ENCODE measurements at places on chromosomes 2 and 18.

GRCh38 chr2:229407170-229407569 lies 136.1 kb upstream of the PID1 start:
- no peak for DNase-seq

DNA sequence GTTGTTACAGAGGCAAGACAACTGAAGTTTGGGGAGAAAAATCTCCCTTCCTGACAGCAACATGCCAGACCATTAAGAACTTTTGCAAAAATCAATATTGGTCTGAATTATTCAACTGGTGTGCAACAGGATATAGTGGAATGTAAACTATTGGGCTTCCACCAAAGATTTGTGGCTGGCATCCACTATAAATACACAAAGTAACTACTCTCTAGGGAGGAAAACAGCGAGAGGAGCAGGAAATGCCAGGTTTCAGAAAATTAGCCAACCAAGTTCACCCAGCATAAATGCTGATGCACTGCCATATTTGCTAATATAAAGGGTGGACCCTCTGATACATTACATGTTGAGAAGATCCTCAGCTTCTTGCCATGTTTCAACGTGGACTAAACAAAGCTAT lies 267.6 kb upstream of the LYPD1 start:
- no peak for DNase-seq

DNA sequence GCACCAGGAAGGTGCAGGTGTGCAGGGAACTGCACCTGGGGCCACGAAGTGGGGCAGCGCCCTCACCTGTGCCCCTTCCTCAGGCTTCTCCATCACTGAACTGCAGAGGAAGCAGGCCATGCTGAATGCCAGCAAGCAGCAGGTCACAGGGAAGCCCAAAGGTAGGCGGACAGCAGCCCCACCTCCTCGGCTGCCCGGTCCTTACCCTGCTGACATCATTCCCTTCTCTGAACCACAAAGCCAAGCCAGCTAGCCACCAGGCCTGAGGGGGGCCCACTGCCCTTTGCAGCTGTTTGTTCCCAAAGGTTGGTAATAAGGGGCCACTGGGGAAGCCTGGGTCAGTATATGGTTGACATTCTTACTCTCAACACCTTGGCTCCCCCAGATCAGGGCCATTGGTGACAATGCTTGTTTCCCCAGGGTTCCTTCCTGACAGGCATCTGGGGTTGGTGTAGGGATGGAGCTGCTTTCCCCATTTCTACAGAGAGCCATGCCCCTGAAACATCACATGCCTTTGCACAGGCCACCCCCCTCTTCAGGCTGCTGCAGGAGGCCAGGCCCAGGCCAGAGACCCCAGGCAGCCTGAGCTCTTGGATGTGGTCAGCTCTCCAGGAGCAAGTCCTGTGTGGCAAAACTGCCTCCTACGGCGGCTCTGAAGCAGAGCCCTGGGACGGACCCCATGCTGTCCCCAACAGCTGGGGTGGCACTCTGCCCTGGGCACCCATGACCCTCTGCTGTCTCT lies 47.8 kb downstream of the FAM168B start:
- DNase-seq = no peak

DNA sequence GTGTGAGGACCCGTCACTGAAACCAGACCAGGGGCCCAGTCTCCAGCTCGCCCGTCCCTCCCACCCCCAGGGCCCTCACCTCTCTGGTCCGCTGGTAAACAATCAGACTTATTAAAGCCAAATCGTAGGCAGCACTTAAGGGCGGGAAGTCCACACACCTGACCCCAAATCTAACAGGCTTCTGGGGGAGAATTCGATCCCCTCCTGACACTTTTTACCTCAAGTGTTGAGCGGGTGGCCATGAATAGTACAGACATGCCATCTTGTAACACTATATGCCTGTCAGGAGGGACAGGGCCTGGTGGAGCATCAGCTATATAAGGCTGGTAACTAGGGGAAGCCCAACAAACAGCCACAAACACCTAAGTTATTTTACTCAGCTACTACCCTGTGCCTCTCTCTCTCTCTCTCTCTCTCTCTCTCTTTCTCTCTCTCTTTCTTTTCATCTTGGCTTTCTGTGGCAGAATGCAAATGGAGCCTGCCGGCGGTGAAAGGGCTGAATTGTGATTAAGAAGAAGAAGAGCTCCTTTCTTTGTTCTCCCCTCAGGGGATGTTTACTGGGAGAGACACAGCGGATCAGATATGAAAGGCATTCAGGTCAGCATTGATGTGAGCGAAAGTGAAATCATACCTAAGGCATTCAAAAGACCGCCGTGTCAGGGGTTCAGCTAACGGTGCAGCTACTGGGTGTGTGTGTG lies 9.5 kb downstream of the ZEB2 start:
- DNase-seq = no peak

DNA sequence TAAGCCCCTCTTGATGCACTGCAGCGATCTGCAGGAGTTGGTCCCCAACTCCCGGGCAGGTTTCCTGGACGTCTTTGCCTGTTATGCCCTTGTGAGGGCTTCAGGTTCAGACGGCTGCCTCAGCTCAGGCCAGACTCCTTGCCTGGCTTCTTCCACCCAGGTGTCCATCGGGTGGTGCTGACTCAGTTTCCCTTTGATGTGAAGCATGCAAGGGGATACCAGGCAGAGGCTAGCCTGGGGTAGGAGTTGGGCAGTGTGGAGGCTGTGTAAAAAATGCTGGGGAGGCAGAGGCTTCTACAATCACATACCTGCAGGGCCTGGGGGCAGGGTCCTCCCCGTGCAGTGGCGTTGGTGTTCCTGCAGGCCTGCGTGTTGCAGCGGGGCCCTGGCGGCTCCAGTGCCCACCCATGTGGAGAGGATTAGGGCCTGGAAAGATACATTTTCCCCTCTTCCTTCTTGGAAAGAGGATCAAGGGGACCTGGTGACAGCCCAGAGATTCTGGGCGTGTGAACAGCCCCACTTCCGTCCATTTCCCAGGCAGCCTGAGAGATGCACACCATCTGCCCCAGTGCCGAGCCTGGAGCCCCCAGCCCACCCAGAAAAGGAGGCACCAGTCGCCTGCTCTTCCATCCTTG lies 338.3 kb downstream of the DYSF start:
- no peak for DNase-seq
